Activated T-helper 1 cell treated with anti-CD3 and anti-CD28 coated beads, Interleukin-2, amount 50 U/mL, for 16 hours (primary cell): ENCODE measurements at places on chromosomes 1 and 21.

GRCh38 chr1:14544319-14544718, 54.2 kb upstream of the KAZN start:
- DNase-seq, result no peak

DNA sequence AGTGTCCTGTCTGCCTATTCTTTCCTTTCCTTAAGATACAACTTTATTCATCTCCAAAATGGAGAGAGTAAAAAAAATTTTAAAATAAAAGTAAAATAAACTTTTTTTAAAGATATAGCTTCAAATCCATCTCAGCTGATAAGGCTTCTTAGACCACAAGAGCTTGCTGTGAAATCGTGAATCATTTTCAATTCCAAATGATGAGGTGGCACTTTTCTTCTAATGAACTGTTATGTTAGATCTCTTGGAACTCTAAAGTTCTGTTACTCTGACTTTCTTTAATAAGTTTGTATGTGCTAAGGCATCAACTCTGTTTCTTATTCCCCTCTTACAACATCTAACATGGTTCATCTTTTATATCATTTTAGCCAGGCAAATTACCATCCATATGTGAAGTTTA, 4.5 kb downstream of the SH3GLB1 start:
- no peak for DNase-seq

GRCh38 chr1:27318596-27318995, 3.4 kb upstream of the TMEM222 start:
- no peak for DNase-seq

DNA sequence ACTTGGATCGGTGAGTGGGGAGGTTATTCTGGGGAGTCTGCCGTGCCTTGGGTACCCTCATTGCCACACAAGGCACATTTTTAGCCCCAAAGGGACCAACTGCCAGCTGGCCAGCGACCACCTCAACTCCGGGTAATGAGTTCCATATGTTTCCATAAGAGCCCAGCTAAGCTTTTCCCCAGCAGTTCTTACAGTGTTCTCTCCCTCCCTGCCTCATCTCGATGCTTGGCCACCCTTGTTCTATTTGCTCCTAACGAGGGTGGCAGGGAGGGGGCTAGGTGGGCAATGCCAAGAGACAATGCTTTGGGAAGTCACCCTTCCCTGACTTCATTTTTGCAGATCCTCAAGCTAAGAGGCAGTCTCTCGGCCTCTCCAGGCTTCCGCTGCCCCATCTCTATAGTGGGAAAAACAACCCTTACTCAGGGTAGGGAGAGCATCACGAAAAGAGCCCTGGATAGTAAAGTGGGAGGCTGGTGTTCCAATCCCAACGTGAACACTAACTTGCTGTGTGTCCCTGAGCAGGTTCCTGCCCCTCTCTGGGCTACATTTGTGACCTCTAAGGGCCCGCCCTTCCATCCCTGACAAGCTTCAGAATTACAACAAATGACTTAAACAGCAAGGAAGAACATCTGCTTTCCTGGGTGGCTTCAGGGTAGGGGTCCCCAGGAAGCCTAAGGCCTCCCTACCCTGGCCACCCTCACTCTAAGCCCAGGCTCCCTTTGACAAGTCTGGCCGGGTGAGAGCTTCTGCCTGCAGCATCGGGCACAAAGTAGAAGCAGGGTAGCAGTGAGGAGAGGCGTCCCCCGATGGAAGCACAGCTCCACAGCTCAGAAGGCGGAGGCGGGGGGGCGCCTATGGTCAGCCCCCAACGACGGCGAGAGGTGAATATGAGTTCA, 5.8 kb downstream of the ID3 start:
- DNase-seq, result no peak
